Neural progenitor cell (in vitro differentiated cells): ENCODE measurements at places on chromosomes 6 and 20. TPM values are rescaled to one million over a fixed set of nuclear protein-coding genes. Genes with fewer than 3 reads are reported as not detected.

PNPLA1 gene
- not detected in 2 replicates for total RNA-seq

ENPP5 gene
- 9.1 and 23.7 TPM in 2 replicates for total RNA-seq

HSPA1L gene
- total RNA-seq: 0.49 and 1.2 TPM in 2 replicates

SCUBE3 gene
- total RNA-seq: 9.0 and 11.4 TPM in 2 replicates

GSTA2 gene
- not detected in 2 replicates for total RNA-seq

NEDD9 gene
- 4.9 and 8.2 TPM in 2 replicates for total RNA-seq

MMP24 gene
- 1.4 and 1.9 TPM in 2 replicates for total RNA-seq

TNFRSF6B gene
- 0.25 TPM in 1 of 2 replicates, not detected in the other for total RNA-seq

MYT1 gene
- 1.2 and 1.5 TPM in 2 replicates for total RNA-seq

CRISP2 gene
- not detected in 2 replicates for total RNA-seq

MRPL2 gene
- total RNA-seq: 20.7 and 31.7 TPM in 2 replicates

OTOR gene
- not detected in 2 replicates for total RNA-seq

FAM209B gene
- not detected in 2 replicates for total RNA-seq

CRYBG1 gene
- total RNA-seq: 0.06 and 0.40 TPM in 2 replicates

TBC1D32 gene
- 18.9 and 29.7 TPM in 2 replicates for total RNA-seq

CCDC170 gene
- total RNA-seq: 0.06 and 0.07 TPM in 2 replicates

HMGCLL1 gene
- 5.0 and 6.5 TPM in 2 replicates for total RNA-seq

GJA10 gene
- 0.37 TPM in 1 of 2 replicates, not detected in the other for total RNA-seq

SAMD5 gene
- total RNA-seq: 0.06 and 0.09 TPM in 2 replicates

TBXT gene
- total RNA-seq: not detected in 2 replicates

MUC22 gene
- 0.03 TPM in 1 of 2 replicates, not detected in the other for total RNA-seq

MACROD2 gene
- 11.9 and 12.1 TPM in 2 replicates for total RNA-seq

CNR1 gene
- total RNA-seq: 0.26 and 0.34 TPM in 2 replicates

PCK1 gene
- total RNA-seq: not detected in 2 replicates

HEY2 gene
- 0.74 and 1.1 TPM in 2 replicates for total RNA-seq

BTN1A1 gene
- not detected in 2 replicates for total RNA-seq
